ENCODE measurements at places on chromosomes 2 and 18.

GRCh38 chr2:8535821-8536685 lies 145.8 kb upstream of the ID2 start:
- no peak for DNase-seq

- no peak for DNase-seq
These were observed 12.7 kb upstream of the SMARCAL1 start for GRCh38 chr2:216399621-216400020.

GRCh38 chr2:120360307-120360855 lies 14.4 kb downstream of the INHBB start:
- DNase-seq = no peak

GRCh38 chr2:64354857-64355680 lies 98.9 kb upstream of the LGALSL start:
- DNase-seq = no peak

GRCh38 chr2:19736191-19736831 lies 165.5 kb downstream of the TTC32 start:
- DNase-seq = no peak

DNA sequence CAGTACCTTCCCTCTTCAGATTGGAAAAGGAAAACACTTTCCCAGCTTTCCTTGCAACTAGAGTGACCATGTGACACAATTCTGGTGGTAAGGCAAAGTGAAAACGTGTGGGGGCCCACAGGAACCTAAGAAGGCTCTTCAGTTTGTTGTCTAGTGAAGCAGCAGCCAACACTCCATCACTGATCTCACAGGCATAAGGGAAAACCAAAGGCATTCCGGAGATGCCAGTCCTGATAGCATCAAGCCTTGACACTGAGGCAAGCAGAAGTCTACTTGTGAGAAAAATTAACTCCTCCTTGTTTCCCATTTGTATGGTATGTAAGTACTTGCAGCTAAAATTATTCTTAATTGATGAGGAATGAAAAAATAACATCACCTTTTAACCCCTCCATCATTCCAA lies 88.3 kb downstream of the ETAA1 start:
- no peak for DNase-seq

Data from NCI-H1436 (cell line).